HCEC 1CT (cell line): ENCODE measurements at places on chromosomes 4 and X.

DNA sequence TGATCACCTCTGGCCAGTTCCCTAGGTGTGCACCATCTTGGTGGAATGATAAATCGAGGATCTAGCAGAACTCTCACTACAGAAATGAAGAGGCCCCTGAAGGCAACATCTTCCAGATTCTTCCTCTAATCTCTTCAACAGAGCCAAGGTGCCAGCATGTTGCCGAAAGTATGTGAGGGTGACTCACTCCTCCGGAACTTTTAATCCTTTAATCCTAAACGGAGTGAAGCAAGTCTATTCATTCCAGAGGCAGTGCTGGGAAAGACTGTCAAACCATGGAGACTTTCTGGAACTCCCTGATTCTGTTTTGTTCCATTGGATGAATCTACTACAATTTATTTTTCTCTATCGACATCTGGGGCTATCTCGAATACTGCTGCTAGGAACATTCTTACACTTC is 68.7 kb downstream of the SUPT20HL2 start:
- peak; percentile 62 for DNase-seq

DNA sequence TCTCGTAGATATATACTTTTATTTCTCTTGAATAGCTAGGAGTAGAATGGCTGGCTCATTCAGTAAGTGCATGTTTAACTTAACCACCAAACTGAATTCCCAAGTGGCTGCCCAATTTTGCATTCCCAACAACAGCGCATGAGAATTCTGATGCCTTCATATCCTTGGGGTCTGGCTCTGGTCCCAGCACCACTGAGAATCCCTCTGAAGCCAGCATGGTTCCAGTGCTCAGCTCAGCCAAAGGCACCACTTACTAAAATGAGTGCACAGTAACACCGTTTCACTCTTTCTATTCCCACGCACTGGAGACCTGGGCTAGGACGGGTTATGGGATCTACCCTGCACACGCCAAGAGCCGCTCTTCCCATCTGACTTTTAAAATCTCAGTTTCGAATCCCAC is 60.4 kb downstream of the CASP3 start:
- no peak for DNase-seq

GRCh38 chr4:174224550-174224949 is 58.9 kb downstream of the FBXO8 start:
- no peak for DNase-seq

- DNase-seq, result no peak
These were observed 49.7 kb upstream of the PTPN13 start for GRCh38 chr4:86544310-86544966.

DNA sequence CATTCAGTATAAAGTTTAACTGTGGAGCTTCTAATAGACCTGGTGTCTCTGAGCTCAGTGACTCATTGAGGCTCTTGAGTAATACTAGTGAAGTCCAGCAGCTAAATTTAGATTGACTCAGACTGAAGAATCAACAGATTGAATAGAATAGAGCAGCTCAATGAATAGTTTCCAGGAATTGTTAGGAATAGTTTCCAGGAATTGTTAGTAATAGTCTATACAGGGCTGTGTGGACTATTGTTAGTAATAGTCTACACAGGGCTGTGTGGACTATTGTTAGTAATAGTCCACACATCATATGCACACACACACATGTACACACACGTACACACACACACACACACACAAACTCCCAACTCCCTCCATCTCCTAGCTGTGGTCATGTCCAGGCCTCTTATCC is 3.0 kb downstream of the GIMD1 start:
- DNase-seq, result peak; percentile 87

DNA sequence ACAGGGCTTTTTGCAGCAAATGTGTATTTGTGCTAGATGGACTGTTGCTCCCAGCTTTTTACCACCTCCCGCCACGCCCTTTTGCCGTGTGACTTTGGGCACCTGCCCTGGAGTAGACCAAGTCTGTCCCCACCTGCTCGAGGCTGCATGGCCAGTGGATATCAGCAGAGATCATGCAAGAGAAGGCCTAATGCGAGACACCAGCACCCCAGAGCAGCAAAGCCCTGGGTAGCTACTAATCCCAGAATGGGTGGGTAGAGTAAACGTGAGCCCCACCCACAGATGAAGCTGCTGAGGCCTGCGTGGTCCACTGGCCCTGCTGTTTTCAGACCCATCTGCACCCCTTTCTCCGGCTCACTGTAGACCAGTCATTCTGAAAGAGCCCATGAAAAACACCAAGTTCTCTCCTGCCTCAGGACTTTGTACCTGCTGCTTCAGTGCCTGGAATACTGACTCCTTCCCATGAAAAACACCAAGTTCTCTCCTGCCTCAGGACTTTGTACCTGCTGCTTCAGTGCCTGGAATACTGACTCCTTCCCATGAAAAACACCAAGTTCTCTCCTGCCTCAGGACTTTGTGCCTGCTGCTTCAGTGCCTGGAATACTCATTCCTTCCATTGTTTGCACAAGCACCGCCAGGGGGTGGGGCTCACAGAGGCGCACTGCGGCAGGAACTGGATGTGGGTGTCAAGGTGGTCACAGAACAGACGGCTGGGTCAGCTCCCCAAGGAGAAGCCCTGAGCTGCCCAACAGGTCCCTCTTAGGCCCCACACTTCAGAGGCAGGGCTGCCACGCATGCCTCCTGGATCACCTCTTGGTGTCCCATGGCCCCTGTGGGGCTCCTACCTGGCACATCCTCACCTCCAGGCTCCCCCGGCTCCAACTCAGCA is 5.1 kb upstream of the TNIP2 start:
- no peak for DNase-seq

DNA sequence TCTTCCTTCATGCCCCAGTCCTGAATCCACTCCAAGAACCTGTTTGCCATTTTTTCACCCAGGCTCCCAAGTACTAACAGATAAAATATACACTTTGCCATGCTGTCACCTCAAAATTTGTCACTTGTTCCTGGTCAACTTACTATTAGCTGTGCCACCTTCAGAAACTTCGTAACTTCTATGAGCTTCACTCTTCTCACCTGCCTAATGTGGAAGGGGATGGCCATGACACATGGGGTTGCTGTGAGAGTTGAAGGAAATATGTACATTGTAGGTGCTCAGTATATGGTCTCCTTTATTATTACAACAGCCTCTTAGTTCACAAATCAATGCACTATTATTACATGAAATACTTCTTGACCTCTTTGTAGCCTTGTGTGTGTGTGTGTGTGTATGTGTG is 10.4 kb downstream of the TMSB4X start:
- DNase-seq, result no peak

GRCh38 chrX:68897118-68897945 is 68.5 kb downstream of the EFNB1 start:
- DNase-seq, result no peak

DNA sequence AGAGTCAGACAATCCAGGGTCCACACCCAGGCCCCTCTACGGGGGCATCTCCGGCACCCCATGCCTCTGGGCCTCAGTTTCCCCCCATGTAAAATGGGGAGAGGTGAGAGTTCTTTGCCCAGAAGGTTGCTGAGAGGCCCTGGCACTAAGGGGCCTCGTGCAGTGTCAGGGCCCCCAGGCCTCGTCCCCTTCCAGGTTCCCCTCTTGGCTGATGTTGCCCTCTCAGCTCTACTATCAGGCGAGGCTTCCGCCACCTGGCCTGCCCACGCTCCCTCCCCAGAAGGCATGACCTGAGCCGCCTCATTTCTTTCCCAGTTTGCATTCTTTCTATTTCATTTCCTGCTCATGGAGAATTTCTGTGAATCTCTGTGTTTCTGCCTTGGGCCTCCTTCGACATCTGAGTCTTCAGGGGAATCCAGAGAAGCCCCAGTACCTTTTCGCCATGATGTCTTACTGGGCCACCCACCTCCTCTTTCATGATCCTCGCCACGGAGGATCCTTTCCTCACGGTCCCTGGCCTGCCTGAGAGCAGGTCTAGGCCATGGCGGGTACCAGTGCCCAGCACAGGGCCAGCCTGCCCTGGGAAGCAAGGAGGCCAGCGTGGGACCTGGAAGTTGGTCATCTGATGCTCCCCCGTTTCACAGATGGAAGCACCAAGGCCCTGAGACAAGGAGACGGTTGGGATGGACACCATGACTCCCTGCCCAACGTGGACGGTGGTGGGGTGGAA is 21.9 kb upstream of the MRFAP1 start:
- DNase-seq, result no peak

DNA sequence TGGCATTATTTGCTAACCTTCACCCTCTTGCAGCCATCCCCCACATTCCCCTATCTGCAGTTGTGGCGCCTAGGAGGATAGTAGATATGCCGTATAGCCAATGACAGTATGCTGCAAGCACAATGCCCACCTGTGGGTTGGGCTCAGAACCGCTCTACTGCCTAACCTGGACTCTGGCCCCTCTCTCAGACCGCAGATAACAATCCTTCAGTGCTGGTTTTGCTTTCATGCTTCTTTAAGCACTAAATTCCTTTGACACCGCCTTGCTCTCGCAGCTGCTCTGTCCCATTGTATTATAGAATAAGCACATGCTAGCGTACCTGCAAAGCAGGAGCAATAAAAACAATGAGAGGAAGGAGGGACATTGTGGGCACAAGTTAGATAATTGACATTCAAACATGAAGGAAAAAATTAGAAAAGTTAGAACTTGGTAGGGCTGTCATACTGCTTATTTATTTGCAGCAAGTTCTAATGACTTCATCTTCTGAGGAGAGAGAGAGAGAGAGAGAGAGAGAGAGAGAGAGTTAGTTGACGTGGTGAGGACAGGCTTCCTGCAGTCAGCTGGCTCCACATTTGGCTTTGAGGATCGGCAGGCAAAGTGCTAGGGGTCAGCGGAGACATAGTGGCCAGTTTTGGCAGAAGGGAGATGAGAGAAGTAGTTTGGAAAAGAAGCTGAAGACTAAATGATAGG is 55.8 kb downstream of the WWC2 start:
- DNase-seq, result no peak

GRCh38 chr4:143359644-143360193 is 23.0 kb downstream of the GAB1 start:
- DNase-seq, result no peak

- no peak for DNase-seq
These were observed 23.9 kb downstream of the SORBS2 start for GRCh38 chr4:185787926-185788679.

DNA sequence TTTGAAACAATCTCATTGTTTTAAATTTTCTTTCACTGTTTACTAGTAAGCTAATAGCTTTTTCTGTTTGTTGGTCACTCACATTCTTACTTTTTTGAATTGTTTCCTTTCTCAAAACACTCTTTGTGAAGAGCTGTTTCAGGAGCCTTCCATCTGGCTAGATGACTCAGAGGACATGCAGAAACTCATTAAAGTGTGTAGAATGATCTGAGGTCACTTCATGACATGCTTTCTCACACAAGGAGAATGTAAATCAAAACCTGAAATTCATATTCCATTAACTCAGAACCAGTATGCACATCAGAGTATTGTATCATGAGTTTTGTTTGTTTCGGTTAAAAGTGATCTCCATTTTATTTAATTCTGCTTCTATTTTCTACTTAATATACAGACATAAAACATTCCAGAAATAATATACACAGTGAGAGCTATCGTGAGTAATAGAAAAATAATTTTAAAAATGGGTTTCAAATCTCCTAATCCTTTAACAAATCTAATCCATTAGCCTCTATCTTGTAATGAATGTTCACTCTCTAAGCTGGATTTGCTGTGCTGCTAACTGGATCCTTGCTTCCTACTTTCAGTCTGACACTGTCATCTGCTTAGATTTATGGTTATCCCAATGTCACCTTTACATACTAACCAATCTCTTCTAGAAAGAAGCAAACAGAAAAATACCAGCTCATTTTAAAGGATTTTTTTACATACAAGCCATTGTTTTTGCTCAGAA is 449.6 kb downstream of the FSTL5 start:
- DNase-seq, result peak; percentile 84

GRCh38 chr4:3388471-3389232 is 53.1 kb upstream of the HGFAC start:
- DNase-seq, result peak; percentile 61

- DNase-seq, result peak; percentile 7
These were observed 58.2 kb downstream of the WDR17 start for GRCh38 chr4:176123710-176124407.

DNA sequence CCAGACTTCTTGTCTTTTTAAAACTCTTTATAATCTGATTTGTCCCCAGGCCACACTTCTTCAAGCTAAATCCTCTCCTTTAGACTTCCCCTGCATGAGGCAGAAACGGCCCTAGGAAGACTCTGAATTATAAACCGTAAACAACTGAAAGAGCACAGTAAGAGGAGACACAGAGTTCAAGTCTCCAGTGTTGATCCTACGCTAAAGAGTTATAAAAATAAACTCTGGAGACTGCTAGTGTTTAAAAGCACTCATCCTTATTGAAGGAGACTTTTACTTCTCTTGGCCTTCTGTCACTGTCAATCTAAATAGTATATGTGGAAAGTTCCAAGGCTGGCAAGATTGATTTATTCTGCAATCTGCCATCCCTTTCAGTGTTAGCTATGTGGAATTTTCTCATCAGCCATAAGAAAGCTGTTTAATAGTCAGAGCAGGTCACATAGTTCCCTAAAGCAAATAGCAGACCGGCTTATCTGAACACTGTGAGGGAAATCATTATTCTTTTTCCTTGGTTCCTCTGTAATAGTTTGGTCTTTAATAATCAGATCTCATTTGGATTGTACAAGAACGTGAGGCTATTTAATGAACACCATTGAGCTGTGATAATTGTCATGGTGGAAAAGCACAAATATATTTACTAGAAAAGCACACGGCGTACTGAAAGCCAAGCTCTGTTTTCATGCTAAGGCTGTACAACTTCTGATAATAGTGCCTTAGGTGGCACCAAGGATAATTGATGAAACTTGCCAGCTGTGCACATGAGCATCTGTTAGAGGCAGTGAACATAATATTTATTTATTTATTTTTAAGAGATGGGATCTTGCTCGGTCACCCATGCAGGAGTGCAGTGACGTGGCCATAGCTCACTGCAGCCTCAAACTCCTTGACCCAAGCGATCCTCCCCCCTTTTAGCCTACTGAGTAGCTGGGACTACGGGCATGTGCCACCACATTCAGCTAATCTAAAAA is 157.7 kb downstream of the CEP135 start:
- no peak for DNase-seq

- DNase-seq, result no peak
These were observed 115.3 kb downstream of the HS3ST1 start for GRCh38 chr4:11313157-11313943.

DNA sequence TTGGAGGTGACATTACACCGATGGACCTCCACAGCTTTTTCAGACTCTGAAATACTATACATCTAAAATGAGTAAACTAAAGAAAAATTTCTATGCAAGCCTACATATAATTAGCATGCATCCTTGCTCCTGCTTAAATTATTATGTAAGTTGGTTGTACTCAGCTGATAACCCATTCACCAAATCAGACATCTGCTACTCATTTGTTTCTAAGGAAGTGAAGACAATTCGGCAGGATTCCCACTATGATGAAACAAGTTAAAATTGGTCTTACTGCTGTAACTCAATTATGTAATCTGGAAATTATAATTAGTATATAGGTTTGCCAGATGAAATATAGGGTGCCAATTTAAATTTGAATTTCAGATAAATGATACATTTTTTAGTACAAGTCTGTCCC is 59.5 kb upstream of the FGF13 start:
- no peak for DNase-seq

DNA sequence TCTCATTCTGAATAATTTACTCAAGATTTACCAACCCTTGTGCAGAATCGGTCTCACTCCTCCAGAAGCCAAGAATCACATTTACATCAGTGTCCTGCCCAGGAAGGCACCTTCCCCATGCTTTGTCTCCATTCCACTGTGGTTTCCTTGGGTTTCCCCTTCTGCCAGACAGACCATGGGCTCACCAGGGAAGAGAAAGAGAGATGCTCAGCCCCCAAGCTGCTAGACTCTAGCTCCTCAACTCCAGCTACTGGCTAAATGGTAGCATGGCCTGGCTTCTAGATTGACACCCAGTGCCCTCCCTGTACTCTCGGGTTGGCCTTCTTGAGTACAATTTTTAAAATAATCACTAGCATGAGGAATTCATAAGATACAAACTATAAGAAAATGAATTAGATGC is 12.9 kb downstream of the TLR10 start:
- DNase-seq, result no peak
